ENCODE measurements at places on chromosomes 4 and X.

DNA sequence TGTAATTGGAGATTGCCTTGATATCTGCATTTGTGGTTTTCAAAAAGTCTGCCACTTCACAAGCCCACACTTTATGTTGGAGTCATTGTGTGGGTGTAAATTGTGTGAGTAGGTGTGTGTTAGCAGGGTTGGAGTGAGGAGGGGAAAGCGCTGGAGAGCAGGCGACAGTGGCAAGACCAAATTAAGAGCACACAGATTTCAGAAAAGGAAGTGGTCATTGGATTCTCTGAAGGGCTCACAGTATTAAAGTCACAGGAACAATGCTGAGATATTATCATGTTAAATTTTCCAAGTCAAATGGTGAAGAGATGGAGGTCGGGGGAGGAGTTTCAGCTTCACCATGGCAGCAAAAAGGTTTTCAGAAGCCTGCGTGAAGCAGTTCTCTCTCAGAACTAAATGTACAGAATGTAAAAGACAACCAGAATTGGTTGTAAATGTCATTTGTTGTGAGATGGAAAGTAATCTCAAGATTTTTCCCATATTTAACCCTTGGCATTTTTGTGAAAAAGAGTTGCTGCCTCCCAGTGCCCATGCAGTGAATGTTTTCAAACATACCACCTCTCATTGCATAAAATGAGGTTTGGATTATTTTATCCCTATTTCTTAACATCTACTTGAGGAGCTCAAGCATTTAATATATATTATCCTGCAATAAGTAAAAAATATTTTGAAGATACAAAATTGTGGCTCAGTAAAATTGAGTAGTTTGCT lies 265.9 kb downstream of the ZNF674 start:
- no peak for DNase-seq

GRCh38 chr4:85548841-85549240 lies 73.9 kb downstream of the ARHGAP24 start:
- DNase-seq = no peak

- DNase-seq = no peak
Measured at GRCh38 chr4:125484912-125485311, 170.2 kb downstream of the FAT4 start.

GRCh38 chr4:45897946-45898585 lies 225.8 kb downstream of the GABRG1 start:
- DNase-seq = no peak

DNA sequence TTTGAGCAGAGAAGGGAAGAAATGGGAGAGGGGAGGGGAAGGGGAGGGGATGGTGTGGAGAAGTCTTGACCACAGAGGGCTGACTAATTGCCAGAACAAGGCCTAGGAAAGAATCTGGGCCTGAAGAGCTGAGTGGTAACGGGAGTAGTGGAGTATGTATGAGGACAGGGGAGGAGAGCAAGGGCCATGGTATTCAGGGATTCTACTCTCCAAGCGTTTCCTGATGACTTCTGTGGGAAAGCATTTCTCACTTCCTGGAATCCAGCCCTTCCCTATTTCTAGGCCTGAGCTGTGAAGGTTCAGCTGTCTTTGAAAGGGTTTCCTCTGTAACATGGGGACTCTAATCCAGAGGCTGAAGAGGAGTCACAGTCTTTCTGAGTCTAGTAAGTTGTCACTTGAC lies 19.7 kb upstream of the SOX3 start:
- no peak for DNase-seq
